CD8-positive, alpha-beta memory T cell (primary cell): ENCODE measurements at places on chromosomes 5 and 9. TPM values are rescaled to one million over a fixed set of nuclear protein-coding genes. Genes with fewer than 3 reads are reported as not detected.

DNA sequence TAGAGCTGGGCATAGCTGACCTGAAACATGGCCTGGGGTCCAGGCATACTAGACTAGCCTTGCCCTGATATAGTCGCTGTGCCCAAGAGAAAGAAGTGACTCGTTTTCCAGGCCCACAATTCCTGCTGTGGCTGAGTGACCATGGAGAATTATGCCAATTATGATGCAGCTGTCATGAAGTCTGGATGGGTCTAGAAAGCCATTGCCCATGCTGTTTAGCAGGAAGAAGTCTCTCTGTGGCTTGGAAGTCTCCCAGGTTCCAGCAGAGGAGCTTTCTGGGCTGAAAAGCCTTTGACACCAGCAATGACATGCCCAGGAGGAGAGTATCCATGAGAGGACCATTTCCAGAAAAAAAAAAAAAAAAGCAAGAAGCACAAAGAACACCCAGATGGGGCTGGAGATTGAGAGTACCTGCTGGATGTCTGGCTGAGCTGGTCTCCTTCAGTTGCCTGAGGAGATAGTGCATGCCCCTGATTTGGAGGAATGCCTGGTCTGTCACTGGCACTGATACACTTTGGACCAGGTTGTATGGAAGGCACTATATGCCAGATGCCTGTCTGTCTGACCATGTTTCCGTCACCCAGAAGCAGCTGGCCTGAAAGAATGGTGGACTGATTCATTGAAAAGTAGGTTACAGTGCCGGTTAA, 128.0 kb upstream of the EPB41L4A start:
- H3K27me3 ChIP-seq = no peaks in the 10 kb centered on the region
- no peak overlapping the region for H3K4me3 ChIP-seq
- H3K27ac ChIP-seq = peak overlapping the region; percentile 64
- no peaks in the 10 kb centered on the region for H3K36me3 ChIP-seq
- H3K4me1 ChIP-seq = no peaks in the 10 kb centered on the region

The RELL2 gene
- 26.2 TPM for total RNA-seq

The PCDHGB3 gene
- total RNA-seq = 0.28 TPM

The SMIM32 gene
- total RNA-seq = not detected

GRCh38 chr5:60585618-60586017, 114.3 kb downstream of the DEPDC1B start:
- no peaks in the 10 kb centered on the region for H3K36me3 ChIP-seq
- H3K4me1 ChIP-seq = no peaks in the 10 kb centered on the region
- H3K27ac ChIP-seq = no peak overlapping the region
- H3K4me3 ChIP-seq = no peak overlapping the region

DNA sequence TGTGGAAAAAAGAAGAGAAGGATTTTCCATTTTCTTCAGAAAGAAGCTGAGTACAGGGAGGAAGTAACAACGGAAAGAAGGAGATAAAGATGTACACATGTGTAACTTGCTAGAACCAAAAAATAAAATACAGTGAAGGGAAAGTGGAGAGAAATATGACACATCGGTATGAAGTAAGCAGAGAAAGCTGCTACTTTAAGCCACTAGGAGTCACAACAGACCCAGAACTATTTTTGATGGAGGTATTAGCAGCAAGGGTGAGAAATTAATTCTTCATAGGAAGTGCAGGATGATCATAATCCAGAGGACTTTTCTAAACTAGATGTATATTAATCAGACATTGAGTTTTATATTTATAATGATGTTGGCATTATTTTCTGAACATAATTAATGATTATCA, 88.5 kb downstream of the FAM174A start:
- no peaks in the 10 kb centered on the region for H3K27me3 ChIP-seq
- peak; percentile 5 for DNase-seq
- H3K36me3 ChIP-seq = no peaks in the 10 kb centered on the region
- no peaks in the 10 kb centered on the region for H3K4me1 ChIP-seq

GRCh38 chr9:19424176-19424779, 15.5 kb downstream of the ACER2 start:
- no peak overlapping the region for H3K4me3 ChIP-seq
- H3K4me1 ChIP-seq = no peaks in the 10 kb centered on the region
- no peaks in the 10 kb centered on the region for H3K36me3 ChIP-seq

GRCh38 chr5:123671711-123672456, 159.9 kb downstream of the CSNK1G3 start:
- H3K27me3 ChIP-seq = no peaks in the 10 kb centered on the region
- H3K4me3 ChIP-seq = no peak overlapping the region
- no peaks in the 10 kb centered on the region for H3K36me3 ChIP-seq
- no peaks in the 10 kb centered on the region for H3K4me1 ChIP-seq
- H3K27ac ChIP-seq = no peak overlapping the region
- no peak for DNase-seq

DNA sequence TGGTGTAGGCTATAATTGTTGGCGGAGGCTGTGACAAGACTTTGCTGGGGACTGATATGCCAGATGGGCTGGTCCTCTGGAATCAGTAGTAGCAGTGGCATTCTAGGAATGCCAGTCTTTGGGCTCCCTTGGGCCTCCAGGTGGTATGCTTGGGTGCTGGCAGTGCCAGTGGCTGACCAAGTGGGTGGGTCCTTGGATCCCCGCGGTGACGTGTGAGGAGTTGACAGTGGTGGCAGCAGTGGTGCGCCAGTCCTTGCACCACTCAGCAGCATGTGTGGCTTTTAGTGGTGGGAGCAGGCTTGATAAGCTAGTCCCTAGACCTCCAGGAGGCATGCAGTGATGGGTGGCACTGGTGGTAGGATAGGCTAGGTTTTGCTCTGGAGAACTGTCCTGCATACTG, 63.9 kb downstream of the UNC13B start:
- H3K27me3 ChIP-seq = no peaks in the 10 kb centered on the region
- no peaks in the 10 kb centered on the region for H3K36me3 ChIP-seq
- H3K4me3 ChIP-seq = no peak overlapping the region

- no peaks in the 10 kb centered on the region for H3K36me3 ChIP-seq
- no peak overlapping the region for H3K4me3 ChIP-seq
- H3K27me3 ChIP-seq = peaks cover 38% of the 10 kb centered on the region
- H3K4me1 ChIP-seq = no peaks in the 10 kb centered on the region
- DNase-seq = no peak
Measured at GRCh38 chr9:121656941-121657470, 5.6 kb downstream of the DAB2IP start.

DNA sequence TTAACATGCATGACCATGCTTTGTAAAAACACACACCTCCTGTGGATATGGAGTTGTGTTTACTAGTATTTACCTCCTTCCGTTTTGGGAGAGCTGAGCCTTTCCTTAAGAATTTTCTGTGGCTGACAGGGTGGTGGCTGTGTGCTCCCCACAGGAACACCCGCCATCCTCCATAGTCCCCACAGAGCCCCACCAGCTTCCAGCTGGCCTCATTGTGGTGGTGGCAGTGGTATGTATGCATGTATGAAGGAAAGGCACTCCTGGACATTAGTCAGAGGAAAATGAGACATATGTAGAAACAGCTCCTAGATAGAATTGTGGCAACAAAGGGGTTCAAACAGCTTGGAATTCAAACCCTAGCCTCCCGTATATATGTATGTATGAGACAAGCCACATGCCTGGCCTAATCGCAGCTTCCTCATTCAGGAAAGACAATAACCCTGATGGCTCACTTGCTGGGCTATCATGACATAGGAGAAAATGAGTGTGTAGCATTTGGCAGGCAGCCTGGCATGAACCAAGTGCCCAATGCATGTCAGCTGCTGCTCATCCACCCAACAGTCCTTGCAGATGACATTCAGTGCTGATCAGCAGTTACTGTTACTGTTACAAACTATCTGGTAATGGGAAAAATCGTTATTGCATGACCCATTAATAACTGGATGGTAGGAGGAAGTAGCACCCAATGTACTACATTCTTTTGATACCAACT, 459.7 kb downstream of the EBF1 start:
- no peak overlapping the region for H3K27ac ChIP-seq
- H3K27me3 ChIP-seq = no peaks in the 10 kb centered on the region
- H3K4me3 ChIP-seq = no peak overlapping the region
- H3K36me3 ChIP-seq = no peaks in the 10 kb centered on the region
- DNase-seq = no peak
- no peaks in the 10 kb centered on the region for H3K4me1 ChIP-seq

DNA sequence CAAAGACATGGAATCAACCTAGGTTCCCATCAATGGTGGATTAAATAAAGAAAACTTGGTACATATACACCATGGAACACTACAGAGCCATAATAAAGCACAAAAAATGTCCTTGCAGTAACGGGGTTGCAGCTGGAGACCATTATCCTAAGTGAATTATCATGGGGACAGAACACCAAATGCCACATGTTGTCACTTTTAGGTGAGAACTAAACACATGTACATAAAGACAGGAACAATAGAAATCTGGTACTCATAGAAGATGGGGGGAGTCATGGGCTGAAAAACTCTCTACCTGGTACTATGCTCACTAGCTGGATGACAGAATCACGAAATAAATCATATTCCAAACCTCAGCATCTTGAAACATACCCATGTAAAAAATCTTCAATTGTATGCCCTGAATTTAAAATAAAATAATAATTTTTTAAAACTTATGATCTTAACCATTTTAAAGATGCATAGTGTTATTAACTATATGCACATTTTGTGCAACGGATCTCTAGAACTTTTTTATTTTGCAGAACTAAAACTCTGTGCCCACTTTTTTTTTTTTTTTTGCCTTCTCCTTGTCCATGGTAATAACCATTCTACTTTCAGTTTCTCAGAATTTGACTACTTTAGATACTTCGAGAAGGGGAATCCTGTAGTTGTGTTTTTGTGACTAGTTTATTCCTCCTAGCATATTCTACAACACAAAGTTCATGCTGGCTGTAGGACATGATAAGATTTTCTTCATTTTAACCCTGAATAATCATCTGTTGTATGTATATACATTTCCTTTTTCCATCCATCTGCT, 1081.6 kb upstream of the ACO1 start:
- H3K36me3 ChIP-seq = no peaks in the 10 kb centered on the region
- peaks cover 12% of the 10 kb centered on the region for H3K4me1 ChIP-seq
- H3K27me3 ChIP-seq = no peaks in the 10 kb centered on the region
- no peak for DNase-seq
- no peak overlapping the region for H3K27ac ChIP-seq

DNA sequence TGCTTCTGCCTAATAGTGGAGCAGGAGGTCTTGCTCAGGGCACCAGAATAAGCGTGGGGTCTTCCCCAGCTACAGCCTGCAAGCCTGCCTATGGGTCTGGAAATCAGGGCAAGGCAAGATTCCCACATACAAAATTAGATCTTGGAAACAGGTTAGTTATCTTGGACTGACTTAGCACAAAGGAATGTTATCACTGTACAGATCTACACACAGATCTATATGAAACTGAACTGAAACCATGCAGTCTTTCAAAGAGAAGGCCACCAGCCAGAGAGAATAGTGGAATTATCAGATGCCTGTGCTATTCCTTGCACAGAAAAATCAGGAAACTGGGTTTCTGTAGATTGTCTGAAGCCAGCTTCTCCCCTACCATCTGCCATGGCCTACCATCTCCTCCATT, 585.7 kb downstream of the ACTL7B start:
- H3K36me3 ChIP-seq = no peaks in the 10 kb centered on the region
- no peaks in the 10 kb centered on the region for H3K4me1 ChIP-seq
- H3K27me3 ChIP-seq = no peaks in the 10 kb centered on the region
- no peak for DNase-seq
- H3K27ac ChIP-seq = no peak overlapping the region

DNA sequence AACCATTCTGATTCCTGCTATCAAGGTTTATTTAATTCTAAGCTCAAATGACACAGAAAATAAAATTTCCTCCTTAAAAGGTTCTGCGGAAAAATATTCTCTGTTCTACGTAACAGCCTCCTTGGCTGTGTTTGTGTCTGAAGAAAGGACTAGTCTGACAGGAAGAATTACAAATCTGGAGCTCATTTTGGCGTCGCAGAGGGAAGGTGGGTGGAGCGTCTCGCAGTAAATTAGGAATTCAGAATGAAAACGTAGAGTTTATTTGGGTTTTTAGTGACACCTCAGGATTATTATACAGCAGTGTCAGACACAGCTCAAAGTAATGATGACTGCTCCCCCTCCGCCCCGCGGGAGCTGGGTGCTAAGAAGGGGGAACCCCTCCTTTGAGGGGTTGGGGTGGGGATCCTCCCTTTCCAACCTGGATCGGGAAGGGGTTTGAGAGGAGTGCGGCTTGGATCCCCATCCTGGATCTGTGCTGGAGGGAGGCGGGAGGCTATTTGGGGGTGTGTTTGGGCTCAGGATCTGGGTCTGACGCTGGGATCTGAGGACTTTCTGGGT, 933 bp upstream of the TGFBR1 start:
- no peak for DNase-seq
- peak overlapping the region; percentile 64 for H3K27ac ChIP-seq
- H3K27me3 ChIP-seq = no peaks in the 10 kb centered on the region
- no peaks in the 10 kb centered on the region for H3K36me3 ChIP-seq
- H3K4me1 ChIP-seq = peaks cover 39% of the 10 kb centered on the region

The PCDHGB1 gene
- not detected for total RNA-seq

- peak; percentile 45 for DNase-seq
- no peaks in the 10 kb centered on the region for H3K36me3 ChIP-seq
- no peak overlapping the region for H3K27ac ChIP-seq
- H3K4me3 ChIP-seq = no peak overlapping the region
Measured at GRCh38 chr9:7570107-7570720, 229.4 kb downstream of the DMAC1 start.

The PCDH1 gene
- total RNA-seq = not detected
